Aorta (tissue), 5 donors: ENCODE measurements at places on chromosomes 7 and 10. TPM values are rescaled to one million over a fixed set of nuclear protein-coding genes. Genes with fewer than 3 reads are reported as not detected.

Gene SPRN
- not detected for total RNA-seq

GRCh38 chr10:7610651-7611389 is 55.9 kb downstream of the ITIH5 start:
- DNase-seq = no peak

- DNase-seq = no peak
Measured at GRCh38 chr7:103689255-103689654, 243.2 kb upstream of the SLC26A5 start.

DNA sequence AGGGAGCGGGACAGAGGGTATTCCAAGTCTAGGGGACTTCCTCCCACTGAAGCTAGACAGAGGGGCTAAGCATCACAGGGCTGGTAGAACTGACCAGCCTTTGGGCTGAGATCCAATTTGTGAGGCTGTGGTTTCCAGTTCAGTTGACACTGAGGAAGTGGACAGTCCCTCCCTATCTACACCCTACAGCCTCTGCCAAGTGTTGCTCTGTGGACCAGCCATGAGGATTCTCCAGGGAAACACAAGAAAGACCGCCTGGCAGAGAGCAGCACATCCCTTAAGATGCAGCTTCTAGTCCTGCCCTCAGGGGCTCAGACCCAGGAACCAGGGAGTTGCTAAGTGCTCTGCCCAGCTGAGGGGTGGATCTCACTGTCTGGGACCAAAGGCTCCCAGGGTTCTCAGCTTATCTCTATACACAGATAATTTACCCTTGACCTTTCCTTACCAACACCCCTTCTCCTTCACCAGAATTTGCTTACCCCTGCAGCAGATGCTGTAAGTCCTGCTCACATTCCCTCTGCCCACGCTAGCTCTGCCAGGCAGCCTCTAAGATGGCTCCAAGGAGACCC is 252.0 kb downstream of the SKIDA1 start:
- no peak for DNase-seq

- no peak for DNase-seq
Measured at GRCh38 chr10:117560942-117561341, 18.4 kb downstream of the EMX2 start.

- DNase-seq = no peak
Measured at GRCh38 chr7:138898255-138898654, 82.9 kb downstream of the KIAA1549 start.

GRCh38 chr10:119516381-119517234 is 25.9 kb downstream of the RGS10 start:
- DNase-seq = peak; percentile 59

DNA sequence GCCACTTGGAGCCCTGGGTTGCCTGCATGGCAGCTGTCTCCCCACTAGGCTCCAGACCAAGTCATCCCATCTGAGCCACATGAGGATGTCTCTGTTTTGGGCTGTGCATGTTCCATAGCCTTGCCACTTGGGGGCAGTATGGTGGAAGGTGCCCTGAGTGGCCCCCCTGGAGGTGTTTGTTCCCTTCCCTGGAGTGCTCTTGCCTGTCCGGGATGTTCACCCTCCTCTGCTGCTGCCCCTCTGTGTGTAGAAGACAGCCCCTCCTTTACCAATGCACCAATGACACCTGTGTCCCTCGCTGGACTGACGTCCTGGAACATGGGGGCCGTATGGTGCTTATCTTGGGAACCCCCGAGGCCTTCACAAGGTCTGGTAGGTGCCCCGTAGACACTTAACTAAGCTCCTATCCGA is 100.2 kb downstream of the ACTR3B start:
- DNase-seq = no peak

Gene CFAP70
- total RNA-seq = 2.4 TPM

Gene PRF1
- 6.1 TPM for total RNA-seq

- DNase-seq = no peak
Measured at GRCh38 chr10:69957241-69957885, 95.3 kb upstream of the MACROH2A2 start.

DNA sequence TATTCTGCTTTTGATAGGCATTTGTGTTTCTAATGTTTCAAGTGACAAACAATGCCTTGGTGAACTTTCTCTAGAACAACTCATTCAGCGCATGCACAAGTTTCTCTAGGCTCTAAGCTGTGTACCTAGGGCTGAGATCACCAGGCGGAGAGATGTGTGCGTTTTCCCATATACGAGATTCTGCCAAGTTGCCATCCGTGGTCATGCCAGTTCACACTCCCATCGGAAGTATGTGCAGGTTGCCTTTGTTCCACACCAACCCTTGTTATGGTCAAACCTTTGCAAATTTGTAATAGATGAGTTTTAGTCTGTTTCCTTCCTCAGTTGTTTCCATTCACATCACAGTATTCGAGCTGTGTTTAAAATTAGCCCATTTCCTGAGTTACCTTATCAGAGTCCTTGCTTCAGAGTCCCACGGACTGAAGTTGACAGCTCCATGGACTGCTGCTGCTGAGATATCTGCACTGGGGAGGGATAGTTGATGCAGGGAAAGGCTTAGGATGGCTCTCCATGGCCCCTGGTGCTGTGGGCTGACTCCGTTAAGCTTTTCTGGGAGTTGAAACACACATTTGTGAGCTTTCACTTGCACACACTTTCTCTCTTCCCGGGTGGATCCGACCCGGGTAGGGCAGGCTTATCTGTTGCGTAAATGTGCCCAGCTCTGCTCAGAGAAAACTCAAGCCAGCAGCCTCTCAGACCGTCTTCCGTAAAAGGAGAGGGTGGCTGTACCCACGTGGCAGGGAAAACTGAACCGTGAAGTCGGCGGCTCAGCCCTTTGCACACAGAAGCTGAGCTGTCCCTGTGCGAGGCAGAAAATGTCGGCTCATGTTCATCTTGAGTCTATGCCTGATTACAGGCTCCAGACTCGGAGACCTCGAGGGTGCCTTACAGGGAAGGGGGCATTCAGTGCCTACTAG is 49.4 kb downstream of the HK1 start:
- peak; percentile 86 for DNase-seq

- DNase-seq = no peak
Measured at GRCh38 chr7:7585241-7585928, 18.7 kb downstream of the MIOS start.

- no peak for DNase-seq
Measured at GRCh38 chr10:130160775-130161174, 24.6 kb downstream of the GLRX3 start.

Gene PLEKHS1
- 0.29 TPM for total RNA-seq

Gene LSM5
- total RNA-seq = 21.1 TPM

DNA sequence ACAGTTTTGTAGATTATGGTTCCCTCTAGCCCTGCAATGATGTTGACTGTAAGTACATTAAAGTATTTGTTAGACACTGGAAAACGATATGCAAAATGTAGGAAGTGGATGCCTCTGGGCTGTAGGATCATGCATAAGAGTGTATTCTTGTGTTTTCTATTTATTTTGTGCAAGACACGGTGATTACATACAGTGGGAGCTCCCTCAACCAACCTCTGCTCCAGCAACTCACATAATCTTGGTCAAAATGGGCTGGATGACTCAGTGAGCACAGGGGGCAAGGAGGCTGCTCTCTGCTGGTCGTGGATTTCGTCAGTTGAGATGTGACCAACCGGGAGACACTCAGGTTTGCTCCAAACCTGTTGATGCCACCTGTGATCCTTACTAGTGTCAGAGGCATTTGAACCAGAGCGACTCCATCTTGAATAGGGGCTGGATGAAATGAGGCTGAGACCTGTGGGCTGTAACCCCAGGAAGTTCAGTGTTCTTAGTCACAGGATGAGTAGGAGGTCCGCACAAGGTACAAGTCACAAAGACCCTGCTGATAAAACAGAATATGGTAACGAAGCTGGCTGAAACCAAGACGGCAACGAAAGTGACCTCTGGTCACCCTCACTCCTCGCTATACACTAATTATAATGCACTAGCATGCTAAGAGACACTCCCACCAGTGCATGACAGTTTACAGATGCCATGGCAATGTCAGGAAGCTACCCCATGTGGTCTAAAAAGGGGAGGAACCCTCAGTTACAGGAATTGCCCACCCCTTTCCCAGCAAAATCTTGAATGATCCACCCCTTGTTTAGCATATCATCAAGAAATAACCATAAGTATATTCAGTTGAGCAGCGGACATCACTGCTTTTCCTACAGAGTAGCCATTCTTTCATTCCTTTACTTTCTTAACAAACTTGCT is 56.4 kb upstream of the FAM20C start:
- no peak for DNase-seq

Gene ENTPD7
- 8.2 TPM for total RNA-seq
